ENCODE measurements at places on chromosomes 12 and 14.

DNA sequence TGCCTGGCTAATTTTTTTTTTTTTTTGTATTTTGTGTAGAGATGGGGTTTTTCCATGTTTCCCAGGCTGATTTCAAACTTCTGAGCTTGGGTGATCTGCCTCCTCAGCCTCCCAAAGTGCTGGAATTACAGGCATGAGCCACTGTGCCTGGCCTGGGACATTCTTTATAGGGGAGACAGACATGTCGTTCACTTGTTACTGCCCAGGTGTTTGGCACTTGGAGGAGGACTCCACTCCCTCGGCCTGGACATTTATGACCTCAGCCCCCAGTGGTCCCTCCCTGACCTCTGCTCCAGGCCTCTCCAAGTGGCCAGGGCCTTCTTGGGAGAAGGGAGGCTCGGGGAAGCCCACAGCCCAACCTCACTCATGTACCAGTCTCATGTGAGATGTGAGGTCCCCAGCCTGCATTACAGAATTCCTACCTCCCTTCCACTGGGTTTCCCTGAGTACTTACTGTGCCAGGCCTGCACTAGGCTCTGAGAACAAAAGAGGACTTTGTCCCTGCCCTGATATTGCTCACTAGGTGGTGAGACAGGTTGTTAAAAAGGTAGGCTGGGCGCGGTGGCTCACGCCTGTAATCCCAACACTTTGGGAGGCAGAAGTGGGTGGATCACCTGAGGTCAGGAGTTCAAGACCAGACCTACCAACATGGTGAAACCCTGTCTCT is 9.7 kb upstream of the POP5 start:
- DNase-seq: no peak

DNA sequence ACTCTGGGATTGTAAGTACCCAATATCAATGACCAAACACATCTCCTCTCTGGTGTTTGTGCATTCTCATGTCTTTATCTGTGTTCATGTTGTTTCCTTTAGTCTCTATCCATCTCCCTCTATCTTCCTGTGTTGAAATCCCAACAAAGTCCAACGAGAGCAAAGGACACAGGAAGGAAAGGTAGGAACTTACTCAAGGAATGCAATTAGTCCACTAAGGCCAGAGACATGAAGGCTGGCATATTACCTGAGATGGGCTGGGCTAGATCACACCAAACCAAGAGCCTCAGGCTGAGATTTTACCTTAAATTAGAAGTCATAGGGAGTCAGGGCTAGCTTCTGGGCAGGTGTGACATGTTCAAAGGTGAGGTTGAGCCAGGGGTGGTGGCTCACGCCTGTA is 14.3 kb upstream of the LGALS3 start:
- DNase-seq: no peak

GRCh38 chr12:119915894-119916510 is 38.9 kb upstream of the CIT start:
- DNase-seq: no peak

DNA sequence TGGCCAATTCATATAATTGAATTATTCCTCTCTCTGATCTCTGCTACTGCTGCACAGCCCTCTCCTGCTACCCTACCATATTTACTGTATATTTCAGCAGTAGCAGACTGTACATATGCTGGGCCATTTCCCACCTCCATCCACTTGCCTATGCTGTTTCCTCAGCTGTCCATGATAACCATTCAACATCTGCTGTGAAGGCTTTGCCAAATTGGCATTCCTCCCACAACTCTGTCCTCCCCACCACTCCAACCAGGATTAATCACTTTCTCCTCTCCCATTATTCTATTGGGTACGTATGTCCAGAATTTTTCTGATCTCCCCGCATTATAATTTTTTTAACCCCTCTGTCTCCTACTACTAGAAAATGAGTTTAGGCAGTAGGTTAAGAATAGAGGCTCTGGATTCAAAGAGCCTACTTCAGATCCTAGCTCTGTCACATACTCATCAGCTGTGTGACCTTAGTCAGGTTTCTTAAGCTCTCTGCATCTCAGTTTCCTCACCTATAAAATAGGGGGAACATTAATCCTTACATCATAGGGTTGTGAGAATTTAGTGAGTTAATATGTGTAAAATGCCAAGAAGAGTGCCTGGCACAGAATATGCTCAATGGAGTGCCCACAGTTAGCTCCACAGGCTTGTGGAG is 123.3 kb downstream of the KICS2 start:
- no peak for DNase-seq

Data from T follicular helper cell (primary cell).